AML-193 (cell line): ENCODE measurements at places on chromosomes 11 and 22.

DNA sequence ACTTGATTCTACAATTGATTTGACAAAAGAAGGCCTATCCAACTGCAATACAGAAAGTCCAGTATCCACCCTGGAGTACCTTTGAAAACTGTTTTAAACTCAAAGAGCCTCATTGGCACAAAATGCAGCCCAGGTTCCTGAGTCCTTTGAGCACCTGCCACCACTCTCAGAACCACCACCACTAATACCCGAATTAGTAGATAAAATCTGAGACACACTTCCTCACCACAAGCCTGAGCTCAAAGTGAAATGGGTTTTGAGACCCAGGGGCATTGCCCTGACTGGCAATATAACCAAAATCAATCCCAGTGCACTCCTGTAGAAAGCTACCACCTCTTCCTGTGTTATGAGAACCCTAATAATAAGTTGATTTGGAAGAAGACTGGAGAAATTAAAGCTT is 215.7 kb downstream of the CSNK2A3 start:
- no peak for DNase-seq

- no peak for DNase-seq
These were observed 102.7 kb upstream of the CCT8L2 start for GRCh38 chr22:16695261-16695660.

GRCh38 chr22:30650508-30651116 is 15.0 kb downstream of the SLC35E4 start:
- DNase-seq: no peak

DNA sequence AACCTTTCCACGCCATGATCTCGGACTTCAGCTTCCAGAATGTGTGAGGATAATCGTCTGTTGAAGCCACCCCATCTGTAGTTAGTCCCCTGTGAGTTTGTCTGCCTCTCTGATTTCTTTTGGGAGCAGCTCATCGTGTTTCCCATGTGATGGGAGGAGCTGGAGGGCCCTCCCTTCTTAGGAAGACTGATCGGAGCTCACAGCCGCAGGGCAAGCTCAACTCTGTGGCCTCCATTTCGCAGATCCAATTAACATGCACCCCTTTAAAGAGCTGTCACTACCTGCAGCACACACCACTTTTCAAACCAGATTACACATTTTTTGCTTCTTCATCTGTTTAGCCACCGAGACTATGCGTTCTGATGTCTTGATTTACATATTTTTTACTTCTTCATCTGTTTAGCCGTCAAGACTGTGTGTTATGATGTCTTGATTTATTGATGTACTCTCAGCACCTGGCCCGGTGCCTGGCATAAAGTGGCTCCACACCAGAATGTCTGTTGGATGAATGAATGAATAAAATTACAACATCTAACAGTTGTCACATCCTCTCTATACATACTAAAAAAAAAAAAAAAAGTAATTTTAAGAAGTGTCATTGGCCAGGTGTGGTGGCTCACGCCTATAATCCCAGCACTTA is 14.9 kb upstream of the PPFIA1 start:
- no peak for DNase-seq

- no peak for DNase-seq
These were observed 342.3 kb downstream of the LARGE1 start for GRCh38 chr22:33577862-33578411.

GRCh38 chr11:61775606-61776554 is 16.5 kb downstream of the TMEM258 start:
- DNase-seq: no peak

DNA sequence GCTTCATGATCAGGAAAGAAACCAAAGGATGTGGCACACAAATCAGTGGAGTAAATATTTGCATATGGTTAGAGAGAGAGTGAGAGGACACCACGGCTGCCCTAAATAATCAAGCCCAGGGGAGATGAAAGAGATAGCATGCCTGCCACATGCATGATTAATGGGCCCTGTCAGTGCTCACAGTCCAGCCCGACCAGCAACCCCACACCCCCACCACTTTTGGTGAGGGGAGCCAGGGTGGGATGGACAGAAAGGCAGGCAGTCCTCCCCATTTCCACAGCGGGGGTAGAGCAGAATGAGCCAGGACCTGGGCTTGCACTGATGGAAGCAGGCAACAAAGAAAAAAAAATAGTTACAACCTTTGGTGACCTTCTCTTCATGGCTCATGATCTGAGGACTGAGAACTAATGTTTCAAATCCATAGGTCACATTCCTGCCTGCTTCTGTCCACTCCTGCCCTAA is 545.0 kb downstream of the ETS1 start:
- no peak for DNase-seq

DNA sequence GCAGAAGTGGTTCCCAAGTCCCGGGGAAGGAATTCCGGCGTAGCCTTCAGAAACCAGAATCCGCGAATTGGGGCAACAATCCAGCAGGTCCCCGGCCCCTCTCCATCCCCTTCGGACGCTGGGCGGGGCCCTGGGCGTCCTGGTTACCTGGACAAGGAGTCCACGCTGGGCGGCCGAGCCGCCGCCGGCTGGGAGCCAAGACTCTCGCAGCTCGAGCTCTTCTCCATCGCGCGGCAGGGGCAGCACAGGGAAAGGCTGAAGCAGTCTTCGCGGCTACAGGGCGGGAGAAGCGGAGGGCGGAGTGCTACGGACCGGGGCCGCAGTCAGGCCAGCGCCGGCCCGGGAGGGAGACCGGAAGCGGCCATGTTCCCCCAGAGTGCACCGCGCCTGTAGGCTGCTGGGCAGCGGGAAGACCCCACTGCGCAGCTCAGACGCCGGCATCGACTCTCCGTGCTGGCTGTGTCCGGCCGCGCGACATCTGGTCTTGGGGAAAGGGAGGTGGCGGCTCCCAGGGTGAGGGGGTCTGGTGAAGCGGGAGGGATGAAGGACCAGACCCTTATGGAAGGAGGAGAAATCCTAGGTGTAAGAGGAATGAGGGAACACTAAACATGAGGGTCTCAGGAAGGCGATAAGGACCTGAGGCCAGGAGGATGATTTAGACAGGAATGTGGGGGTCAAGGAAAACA is at the start of gene MTMR2:
Gene MTMR2 (minus strand): TSS at position 380 of the 686 bp plus-strand sequence. CDS start 153 bp downstream, at position 227.
- DNase-seq: peak; percentile 37

DNA sequence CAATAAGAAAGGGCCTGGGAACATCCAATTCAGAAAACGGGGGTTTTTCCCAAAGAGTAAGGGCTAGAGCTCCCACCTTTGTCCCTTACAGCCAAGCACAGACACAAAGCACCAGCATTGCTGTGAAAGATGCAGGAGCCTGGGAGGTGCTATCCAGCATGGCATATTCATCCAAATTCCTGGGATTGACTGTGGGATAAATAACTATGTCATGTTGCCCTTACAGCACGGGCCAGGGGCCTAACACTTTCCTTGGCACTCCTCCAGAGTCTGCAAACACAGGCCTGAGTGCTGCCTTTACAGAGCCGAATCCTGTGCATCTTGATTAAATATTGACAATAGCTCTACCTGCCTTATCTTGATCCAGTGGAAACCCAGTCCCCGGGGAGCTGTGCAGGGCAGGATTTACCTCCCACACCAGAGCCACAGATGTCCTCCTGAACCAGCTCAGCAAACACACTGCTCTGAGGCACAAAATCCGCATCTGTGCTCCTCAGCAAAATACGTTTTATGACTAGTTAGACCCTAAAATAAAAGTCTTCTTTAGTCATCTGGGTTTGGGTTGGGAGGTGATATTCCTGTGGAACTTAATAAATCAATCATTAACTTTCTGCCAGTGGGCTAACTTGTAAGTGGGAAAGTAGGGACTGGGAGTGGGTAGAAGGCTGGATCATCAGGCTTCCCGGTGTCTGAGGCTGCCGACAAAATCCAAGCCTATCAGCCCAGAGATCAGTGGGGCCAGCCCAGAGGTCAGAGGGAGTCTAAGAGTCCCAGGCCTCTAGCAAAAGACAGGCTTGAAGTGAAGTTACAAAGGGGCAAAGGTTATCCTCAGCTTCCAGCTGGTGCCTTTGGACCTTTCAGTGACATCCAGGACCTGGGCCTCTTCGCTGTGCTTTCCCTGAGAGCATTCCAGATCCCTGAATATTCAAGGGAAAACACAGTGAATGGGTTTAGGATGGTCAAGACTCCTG is 36.5 kb downstream of the POU2AF3 start:
- DNase-seq: no peak

GRCh38 chr11:64234647-64235379 is 429 bp downstream of the VEGFB start:
- DNase-seq: no peak

DNA sequence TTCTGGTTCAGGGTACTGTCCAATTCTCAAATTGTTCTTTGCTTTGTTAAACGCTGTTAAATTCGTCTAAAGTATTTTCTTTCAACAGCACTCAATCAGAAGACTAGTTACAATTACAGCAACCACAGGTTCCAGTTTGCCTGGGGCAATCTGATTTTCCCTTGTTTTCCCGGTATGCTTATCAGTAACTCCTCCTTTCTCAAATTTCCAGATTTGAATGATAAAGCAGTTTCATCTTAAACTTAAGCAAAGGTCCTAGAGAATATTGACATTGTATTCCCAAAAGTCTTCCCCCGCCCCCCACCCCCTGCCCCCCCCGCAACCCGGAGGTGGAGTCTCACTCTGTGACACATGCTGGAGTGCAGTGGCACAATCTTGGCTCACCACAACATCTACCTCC is 10.5 kb upstream of the USP28 start:
- DNase-seq: no peak

- DNase-seq: no peak
These were observed 16.0 kb downstream of the SLC35F2 start for GRCh38 chr11:107842412-107843100.

- DNase-seq: peak; percentile 61
These were observed 743.6 kb downstream of the ETS1 start for GRCh38 chr11:127843483-127844396.

DNA sequence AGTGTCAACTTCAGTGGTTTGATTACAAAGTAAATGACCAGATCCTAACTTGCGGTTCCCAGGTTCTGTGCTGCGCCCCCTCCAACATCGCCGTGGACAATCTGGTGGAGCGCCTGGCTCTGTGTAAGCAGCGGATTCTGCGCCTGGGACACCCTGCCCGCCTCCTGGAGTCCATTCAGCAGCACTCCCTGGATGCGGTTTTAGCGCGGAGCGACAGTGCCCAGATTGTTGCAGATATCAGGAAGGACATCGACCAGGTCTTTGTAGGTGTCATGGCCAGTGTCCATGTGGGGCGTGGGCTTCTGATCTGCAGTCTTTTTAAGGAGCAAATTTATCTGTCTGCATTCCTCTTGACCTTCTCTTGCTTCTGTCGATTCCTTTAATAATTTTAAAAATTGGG is 11.1 kb downstream of the IGHMBP2 start:
- no peak for DNase-seq

- DNase-seq: no peak
These were observed 4.1 kb upstream of the NR1H3 start for GRCh38 chr11:47253660-47254059.

- DNase-seq: no peak
These were observed 15.2 kb downstream of the ATXN10 start for GRCh38 chr22:45686836-45687235.

- DNase-seq: no peak
These were observed 333.1 kb downstream of the CTTN start for GRCh38 chr11:70731271-70732022.

DNA sequence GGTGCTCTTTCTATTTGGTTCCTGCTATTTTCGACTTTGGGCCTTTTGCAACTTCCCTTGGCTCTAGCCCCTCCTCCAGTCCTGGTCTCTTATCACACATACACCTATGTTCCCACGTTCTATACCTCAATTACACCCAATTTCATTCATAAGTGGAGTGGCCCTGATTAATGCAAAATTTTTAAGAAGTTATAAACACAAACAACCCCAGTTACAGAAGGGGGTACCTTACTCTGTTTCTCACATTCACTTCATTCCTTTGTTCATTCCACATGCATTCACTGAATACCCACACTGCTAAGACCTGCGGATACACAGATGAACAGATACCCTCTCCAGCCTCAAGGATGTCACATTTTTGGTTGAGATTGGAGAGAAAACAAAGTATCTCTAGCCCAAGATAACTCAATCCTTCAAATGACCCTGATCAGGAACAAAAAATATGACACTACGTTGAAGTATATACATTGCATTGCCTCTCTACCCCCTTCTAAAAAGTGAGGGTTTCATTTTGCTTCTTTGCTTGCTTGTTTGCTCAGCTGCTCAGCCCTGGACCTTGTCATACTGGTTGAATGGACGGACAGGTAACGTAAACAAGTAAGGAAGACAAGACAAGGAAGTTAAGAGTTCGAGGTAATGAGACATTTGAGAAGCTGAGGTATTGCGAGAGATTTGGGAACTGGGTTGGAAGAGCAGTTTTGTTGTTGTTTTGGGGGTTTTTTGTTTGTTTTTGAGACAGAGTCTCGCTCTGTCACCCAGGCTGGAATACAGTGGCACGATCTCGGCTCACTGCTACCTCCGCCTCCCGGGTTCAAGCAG is 3.6 kb upstream of the VPS37C start:
- DNase-seq: no peak

DNA sequence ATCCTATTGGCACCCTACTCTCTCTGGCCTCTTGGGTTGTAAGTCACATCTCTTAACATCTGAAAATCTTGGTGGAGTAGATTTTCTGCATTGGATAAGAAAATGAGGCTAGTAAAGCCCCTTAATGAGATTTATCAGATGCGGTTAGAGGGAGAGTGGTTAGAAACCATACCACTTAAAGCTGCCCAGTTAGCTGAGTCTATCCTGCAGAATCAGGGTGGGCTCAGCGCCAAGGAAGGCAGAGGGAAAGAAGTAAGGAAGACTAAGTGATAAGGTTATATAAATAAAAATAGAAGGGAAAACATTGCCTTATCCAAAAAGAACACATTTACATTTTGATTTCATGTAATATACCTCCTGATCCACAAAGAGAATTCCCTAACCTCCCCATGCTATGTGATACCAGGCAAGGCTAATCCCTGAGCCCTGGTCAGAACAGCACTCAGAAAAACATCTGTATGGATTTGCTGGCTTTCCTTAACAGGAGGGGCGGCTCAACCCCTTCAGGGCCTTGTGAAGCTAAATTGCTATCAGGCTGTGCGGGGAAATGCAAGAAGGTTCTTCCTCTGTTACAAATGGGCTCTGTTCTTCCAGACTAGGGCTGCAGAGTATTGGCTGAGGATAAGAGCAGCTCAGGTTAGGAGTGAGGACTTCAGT is 101.7 kb downstream of the SNX19 start:
- DNase-seq: no peak

GRCh38 chr11:65423516-65424204 is 1.1 kb downstream of the NEAT1 start:
- DNase-seq: peak; percentile 32
